GM10248 (cell line): ENCODE measurements at places on chromosomes 2 and 18.

- no peak for DNase-seq
These were observed 11.5 kb downstream of the IGFBP5 start for GRCh38 chr2:216683846-216684245.

DNA sequence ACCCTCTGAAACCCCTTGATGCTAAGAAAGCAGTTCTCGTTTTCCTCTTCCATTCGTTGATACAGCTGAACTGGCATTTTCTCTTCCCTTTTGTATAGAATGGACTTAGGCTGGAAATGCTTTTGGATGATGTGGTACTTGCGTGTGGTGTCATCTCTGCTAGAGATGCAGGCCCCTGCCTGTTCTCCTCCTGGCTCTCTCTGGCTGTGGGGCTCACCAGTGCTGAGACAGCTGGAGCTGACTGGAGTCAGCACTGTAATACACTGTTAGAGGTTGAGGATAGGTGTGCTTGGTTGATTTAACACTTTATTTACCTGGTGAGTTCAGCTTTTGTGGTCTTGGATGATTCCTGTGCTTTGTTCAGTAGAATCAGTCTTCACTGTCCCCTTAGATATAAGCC is 30.2 kb downstream of the PARD3B start:
- DNase-seq = no peak

DNA sequence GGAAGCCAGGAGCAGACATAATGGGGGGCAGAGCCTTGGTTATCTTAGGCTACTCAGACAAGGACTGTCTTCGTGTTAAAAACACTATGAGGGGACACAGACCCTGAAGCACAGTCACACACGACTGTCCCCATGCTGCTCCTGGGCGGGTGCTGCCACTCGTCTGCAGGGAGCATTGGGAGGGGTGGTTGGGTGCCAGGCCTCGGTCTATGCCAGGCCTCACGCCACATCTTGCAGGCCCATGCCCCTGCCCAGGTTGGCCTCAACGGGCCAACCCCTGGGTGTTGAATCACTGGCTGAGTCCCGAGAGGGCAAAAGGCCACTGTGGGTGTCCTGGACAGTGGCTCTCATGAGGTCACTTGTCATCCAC is 97.9 kb downstream of the USP40 start:
- DNase-seq = no peak

- no peak for DNase-seq
These were observed 137.9 kb downstream of the KLHL29 start for GRCh38 chr2:23522726-23523372.

GRCh38 chr18:31954349-31954748 is 11.4 kb upstream of the TRAPPC8 start:
- no peak for DNase-seq

DNA sequence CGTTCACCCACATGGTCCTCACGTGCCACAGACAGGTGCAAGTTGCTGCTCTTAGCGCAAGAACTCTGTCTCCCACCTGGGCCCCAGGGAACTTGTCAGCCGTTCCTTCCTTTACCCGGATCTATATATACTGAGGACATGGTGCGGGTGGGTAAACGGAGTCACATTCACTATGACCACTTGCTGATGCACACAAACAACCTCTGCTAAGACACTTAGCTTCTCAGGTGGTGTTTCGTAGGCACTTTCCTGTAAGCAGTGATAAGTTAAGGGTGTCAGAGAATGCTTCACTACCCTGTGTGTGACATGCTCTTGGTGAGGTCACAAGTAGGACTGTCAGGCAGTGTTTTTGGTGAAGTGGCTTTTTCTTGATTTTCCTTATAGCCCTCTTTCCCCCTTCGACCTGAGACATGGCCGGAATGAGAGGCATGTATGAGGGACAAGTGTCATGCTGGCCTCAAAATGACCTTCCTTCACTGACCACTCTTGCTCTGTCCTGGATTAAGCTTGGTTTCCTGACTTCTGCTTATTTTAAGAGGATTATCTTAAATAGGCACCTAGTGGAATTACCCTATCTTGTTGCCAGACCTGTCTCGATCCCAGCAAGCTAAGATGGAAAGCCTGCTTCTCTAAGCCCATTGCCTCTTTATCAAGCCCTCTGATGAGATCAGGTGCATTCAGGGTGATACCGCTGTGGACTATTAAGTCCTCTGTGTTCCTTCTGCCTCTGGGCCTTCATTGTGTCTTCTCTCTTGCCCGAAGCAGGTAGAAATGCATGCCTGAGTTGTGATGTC is 97.1 kb upstream of the CELF4 start:
- DNase-seq = no peak

GRCh38 chr2:55839182-55839819 is 84.3 kb downstream of the EFEMP1 start:
- DNase-seq = no peak

- DNase-seq = no peak
These were observed 88.4 kb downstream of the METTL4 start for GRCh38 chr18:2482706-2483475.
